Adipocyte (in vitro differentiated cells): ENCODE measurements at places on chromosomes 4 and X.

DNA sequence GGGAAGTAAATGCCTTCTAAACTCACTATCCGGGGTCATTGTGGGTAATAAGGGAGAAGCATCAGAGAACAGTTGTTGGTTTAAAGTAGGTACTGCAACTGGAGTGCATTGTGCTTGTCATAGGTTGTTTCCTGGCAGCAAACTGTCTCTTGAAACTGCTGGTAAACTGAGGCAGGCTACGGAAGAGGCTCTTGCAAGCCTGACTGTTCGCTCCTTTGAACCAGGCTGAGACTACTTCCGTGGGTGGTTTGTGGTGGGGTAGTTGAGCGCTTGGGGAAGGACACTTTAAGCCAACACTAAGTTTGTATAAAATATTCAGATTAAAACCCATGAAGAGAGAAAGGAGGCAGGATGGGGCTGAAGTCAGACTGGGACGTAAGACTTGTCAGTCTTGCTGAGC lies 45.2 kb upstream of the WDR1 start:
- no peak for DNase-seq

- DNase-seq: no peak
Observed at GRCh38 chrX:12610079-12610478, 181.1 kb upstream of the PRPS2 start.

DNA sequence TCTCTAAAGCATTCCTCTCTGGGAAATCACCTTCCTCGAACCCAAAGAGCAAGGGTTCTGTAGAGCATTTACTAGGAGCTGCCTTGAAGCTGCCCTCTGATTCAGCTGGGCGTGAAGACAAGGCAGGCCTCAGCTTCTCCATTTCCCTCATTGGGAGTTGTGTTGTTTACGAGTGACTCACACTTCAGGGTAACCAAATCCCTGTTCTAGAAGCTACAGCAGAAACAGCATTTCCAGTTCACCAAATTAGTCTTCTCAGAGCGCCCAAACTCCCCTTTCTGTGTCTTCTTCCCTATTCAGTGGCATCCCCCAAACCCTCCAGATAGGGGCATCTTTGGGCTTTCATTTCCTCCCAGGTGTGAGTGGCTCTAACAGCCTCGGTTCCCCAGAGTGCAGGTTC lies 863 bp upstream of the XPNPEP2 start:
- DNase-seq: peak; percentile 52

GRCh38 chr4:111649308-111649707 lies 495.9 kb upstream of the FAM241A start:
- DNase-seq: no peak

DNA sequence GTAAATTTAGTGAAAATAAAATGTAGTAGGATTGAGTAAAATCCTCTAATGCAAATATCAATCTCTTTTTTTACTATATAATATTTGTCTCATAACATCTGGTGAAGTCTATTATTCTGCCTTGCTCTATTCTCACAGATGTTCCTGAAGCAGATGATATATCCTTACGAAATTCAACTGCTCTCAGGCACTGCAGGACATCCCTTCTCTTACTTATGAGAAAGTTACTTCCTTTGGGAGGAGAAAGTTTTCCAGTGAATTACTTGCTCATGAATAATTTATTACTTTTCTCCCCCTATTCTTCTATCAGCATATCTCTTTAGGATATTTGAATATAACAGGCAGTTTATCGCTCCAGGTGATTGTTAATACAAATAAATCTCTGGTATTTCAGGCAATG lies 75.6 kb upstream of the AGA start:
- no peak for DNase-seq
